ENCODE measurements at places on chromosomes 4 and X.

DNA sequence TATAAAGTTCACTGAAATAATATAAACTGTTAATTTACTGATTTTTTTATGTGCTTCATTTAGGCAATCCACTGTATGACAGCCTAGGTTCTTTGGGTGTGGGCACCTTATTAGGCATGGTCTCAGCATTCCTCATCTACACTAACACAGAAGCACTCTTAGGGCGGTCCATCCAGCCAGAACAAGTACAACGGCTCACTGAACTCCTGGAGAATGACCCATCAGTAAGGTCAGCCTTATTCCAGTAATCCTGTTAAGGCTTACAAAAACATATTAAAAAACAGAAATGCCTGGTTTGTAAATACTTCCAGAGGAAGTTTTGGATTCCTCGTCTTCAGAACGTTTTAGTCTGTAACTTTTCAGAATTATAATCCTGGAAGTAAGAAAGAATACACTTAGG, 80.1 kb downstream of the SLC30A9 start:
- DNase-seq: no peak

DNA sequence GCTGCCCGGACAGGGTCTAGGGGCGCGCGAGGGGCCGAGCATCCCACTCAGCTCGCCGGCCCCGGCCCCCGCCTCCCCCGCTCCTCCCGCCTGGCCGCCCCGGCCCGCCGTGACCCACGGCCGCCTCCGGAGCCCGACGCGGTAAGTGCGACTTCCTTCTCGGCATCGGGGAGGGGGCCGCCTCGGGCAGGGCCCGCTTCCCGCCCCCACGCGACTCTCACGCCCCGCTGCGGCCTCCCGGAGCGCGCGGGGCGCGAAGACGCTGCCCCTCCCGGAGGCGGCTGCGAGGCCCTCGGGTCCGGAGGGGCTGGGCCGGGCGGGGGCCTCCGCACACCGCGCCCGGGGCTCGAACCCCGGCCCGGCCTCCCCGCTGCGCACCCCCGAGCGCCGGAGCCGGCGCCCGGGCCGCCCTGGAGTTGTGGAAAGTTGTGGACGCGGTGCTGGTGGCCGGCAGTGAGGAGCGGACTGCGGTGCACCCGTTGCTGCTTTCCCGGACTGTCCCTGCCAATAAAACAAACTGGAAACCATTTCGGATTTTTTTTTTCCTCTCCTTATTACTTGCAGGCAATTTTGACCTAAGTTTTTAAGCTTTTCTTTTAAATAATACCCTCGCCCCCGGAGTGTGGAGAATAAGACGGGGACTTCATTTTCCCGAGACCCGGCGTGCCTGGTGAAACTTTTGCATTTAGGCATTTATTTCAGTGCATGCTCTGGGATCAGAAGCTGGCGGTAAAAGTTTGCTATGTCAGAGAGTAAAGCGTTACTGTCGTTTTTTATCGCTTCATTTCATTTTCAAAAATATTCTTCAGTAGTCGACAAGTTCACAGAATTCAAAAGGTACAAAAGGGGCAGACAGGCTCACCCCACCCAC, 13.0 kb upstream of the TMEM156 start:
- no peak for DNase-seq

- DNase-seq: no peak
These were observed 1801.3 kb upstream of the PCDH10 start for GRCh38 chr4:131347816-131348215.

DNA sequence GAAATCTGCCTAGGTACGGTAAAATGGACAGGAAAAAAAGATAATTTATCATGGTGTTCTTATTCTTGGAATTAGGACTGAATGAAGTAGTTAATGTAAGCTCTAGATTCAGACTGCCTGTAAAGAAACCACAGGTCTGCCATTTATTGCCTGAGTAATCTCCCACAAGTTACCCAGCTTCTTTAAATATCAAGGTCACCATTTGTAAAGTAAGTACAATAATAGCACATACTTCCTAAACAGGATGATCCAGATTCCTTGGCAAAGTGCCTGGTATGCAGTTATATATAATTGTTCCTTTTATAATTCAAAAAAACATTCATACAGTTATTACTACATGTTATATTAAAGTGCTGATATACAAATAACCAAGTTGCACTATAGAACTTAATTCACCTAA, 368.6 kb downstream of the HNRNPD start:
- no peak for DNase-seq

DNA sequence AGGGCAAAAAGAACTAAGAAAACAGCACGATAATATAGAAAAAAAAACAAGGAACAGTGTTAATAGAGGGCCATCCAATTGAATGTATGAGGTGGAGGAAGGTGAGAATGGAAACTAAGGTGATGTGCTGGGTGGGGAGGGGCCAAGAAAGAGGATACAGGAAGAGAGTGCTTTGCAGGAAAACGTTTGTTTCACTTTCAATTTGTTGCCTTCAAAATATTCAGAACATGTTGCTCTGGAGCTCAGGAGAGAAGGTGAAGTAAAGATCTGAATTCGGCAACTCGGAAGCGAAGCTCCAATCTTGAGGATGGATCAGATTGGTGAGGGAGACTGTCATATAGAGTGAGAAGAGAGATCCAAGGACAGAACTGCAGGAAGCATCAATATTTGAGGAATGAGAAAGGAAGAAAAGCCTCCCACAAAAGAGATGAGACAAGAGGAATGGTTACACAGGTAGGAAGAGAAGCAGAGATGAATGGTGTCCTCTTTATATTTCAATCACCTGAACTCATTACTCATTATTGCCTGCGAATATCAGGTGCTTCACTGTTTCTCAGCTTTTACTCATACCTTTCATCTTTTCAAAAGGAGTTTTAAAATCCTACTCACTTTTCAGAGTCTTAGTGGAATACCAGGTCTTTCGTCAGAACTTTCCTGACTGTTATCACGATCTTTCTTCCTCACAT, 14.7 kb upstream of the SEC24D start:
- DNase-seq: no peak

- DNase-seq: no peak
These were observed 6.8 kb upstream of the BCOR start for GRCh38 chrX:40104630-40104984.

DNA sequence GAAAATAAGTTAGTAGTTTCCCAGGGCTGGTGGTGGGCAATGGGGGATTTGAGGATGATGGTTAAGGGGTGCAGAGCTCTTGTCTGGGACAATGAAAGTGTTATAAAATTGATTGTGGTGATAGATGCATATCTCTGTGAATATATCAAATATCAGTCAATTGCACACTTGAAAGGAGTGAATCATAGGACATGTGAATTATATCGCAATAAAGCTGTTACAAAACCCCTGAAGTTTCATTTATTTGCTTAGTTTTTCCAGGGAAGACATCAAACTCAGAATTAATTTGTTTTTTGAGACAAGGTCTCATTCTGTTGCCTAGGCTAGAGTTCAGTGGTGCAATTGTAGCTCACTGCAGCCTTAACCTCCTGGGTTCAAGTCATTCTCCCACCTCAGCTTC, 17.9 kb upstream of the YIPF6 start:
- no peak for DNase-seq

DNA sequence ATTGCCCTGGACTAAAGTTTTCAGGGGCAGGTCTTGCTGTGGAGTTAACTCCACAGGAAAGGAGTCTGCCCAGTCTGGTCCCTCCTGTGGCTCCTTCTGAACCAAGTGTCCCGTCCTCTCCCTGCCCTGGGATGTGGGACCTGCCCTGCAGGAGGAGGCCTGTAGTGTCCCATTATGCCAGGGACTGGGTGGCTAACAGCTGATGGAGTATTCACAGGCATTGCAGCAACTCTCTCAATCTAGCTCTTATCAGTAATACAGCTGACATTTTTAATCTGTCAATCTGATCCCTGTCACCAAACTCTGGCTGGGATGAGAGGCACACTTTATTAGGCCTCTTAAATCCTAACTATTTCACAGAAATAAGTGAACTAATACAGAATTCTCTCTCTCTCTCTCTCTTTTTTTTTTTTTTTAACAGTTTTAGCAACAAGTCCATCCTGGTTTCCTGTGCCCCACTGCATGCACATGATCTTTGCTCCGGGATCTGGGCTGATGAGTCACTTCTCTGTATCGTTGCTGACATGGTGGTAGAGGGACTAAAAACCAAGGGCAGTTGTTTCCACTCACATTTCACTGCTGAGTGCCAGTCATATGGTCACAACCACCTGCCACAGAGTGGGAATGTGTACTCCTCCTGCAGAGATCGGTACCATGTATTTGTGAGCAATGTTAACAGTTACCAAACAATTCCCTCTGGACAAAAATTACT, 39.1 kb downstream of the HAND2 start:
- peak; percentile 7 for DNase-seq

DNA sequence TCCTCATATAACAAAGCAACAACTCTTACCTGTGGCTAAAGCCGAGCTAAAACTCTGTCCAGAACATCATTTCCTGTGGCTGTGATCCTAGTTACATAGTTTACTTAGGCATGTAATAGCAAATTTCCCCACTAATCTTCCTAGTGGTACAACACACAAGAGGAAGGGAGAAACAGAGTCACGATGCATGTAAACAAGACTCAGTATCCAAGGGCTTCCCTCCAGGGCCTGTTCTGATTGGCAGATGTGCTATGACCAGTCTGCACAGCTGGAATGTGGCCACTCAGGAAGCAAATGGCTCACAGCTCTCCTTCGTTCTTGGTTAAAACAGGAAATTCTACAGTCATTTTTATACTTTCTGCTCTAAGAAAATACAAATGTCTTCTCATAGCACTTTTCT, 49.2 kb upstream of the PRSS48 start:
- DNase-seq: peak; percentile 43

Data from fibroblast of skin of left quadriceps (primary cell).